CD4-positive, alpha-beta T cell treated with Interleukin-12 subunit alpha and Interleukin-12 subunit beta, for 1 hour (primary cell): ENCODE measurements at places on chromosomes 1 and 21.

GRCh38 chr1:150162582-150162861, 12.8 kb downstream of the PLEKHO1 start:
- no peak for DNase-seq

DNA sequence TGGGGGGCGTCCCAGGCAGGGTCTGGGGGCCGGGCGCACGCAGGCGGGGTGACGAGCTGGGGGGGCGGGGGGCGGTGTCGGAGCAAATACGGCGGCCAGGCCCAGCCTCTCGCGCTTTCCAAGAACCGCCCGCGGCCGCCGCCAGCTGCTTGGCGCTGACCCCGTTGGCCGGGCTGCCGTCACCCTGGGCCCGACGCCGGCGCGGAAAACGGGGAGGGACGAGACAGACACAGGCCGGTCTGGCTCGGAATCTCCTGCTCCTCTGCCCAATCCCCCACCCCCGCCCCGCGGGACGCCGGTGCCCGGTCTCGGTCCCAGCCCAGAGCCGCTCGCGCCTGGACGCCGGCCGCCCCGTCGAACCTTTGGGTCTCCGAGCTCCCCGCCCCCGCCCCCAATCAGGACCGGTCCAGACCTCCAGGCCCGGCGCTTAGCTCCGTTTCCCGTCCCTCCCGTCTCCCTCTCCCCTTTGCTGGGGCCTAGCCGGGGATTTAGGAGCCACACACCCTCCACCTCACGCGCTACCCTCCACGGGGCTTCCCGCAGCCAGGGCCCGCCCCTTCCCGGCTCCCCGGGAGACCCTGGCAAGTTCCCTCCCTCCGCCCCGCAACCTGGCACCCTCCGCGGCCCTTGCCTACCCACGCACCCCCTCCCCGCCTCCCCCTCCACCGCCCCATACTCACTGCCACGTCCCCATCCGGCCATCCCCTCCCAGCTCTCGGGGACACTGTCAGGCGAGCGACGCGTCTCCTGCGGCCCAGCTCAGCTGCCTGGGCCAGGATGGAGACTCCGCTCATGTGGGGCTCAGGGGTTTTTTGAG, 800 bp upstream of the MMP23B start:
- DNase-seq = peak; percentile 57

GRCh38 chr1:213996320-213997037, 8.7 kb downstream of the PROX1 start:
- DNase-seq = no peak

GRCh38 chr1:39959651-39960333, 4.8 kb downstream of the MFSD2A start:
- DNase-seq = no peak

GRCh38 chr1:175195798-175196197, 3.2 kb upstream of the KIAA0040 start:
- no peak for DNase-seq

DNA sequence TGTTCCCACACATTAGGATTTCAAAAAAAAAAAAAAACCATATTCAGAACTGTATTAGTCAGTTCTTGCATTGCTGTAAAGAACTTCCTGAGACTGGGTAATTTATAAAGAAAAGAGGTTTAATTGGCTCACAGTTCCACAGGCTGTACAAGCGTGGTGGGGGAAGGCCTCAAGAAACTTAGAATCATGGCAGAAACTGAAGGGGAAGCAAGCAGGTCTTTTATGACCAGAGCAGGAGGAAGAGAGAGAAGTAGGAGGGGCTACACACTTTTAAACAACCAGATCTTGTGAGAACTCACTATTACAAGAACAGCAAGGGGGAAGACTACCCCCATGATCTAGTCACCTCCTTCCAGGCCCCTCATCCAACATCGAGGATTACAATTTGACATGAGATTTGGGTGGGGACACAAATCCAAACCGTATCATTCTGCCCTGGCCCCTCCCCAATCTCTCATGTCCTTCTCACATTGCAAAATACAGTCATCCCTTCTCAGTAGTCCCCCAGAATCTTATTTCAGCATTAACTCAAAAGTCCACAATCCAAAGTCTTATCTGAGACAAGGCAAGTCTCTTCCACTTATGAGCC, 51.8 kb downstream of the POU2F1 start:
- no peak for DNase-seq

DNA sequence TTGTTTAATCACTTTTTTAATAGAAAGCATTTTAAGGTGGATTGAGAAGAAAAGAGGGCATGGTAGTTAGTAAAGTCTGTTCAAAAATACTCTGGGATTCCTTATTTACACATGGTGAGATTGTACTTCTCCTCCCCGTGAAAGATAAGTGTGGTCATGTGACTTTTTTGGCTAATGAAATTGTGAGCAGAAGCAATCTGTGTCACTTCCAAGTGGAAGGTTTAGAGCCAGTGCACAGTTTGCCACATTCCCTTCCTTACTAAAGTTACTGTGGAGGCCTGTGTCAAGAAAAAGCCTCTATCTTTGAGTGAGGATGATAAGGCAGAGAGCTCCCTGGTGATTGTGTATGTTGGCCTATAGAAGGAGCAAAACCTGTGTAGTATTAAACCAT, 471.3 kb downstream of the OMA1 start:
- DNase-seq = no peak

GRCh38 chr1:216723274-216723780, at the start of gene ESRRG:
Gene ESRRG (minus strand): TSS chr1:216723429. CDS start chr1:216723299, 130 bp downstream.
- DNase-seq = no peak

DNA sequence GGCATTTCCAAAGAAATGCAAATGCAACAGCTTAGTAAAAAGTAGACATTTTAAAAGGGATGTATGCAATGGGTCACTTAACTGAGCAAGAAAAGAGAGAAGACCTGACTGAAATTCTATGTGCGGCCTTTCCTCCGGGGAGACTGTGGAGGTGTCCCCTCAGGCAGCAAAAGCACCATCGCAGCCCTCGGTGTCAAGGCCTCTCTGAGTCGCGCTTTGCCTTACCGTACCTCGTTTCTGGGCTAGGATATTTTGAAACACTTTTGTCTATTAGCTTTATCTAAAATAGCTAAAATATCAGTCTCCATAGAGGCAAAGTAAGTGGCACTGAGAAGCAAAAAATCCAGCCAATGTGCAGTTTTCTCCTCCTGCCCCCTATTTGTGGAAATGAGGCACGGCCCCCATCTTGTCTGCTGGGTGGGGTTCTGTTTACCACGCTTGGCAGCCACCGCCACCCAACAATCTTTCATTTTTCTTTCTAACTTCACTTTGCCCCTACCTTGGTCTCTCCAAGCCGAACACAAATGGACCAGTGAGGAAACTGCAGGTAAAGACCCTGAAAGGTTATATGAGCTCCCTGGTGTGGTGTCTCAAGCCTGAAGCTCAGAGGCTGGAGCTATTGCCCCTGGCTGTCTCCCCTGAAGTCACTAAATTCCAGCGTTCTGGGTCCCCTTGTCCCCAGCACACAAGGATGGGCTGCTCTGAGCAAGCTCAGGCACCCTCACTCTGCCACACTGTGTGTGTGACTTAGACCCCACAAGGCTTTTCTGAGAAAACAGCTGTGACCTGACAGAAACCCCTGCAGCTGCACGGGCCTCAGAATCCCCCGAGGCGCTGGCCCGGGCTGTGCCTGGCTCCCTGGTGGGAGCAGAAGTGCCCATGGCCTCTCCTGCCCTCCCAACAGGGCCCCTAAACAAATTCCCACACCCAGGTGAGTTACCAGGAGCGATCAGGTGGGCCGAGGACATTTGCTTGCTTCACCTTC, 1.6 kb downstream of the CD247 start:
- DNase-seq = peak; percentile 60

- no peak for DNase-seq
Observed at GRCh38 chr1:111907321-111907720, 82.1 kb downstream of the KCND3 start.

- DNase-seq = no peak
Observed at GRCh38 chr1:98034505-98034904, 113.7 kb upstream of the DPYD start.

DNA sequence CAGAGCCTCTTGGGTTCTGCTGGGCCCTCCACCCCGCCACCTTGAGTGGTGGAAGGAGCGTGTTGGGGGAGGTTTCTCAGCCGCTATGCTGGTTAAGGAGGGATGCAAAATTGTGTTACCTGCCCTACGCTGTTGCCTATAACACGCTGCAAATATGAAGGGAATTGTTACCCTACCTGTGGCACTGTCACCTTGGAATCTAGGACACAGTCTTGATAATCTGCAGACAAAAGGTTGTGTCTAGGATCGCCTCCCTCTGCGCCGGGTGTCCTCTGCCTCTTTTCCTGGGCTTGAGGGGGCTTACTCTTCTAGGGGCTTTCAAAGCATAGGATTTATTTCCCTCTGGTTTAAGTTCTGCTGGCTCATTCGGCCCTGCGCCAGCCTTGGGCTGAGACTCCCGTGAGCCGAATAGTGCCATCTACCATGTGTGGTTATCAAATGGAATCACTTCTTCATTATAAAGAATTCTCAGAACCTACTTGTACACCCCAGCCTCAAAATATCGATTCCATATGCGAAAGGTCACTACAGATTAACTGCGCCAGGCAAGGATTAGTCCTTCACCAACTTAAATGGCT, 697 bp downstream of the SLC22A15 start:
- no peak for DNase-seq

DNA sequence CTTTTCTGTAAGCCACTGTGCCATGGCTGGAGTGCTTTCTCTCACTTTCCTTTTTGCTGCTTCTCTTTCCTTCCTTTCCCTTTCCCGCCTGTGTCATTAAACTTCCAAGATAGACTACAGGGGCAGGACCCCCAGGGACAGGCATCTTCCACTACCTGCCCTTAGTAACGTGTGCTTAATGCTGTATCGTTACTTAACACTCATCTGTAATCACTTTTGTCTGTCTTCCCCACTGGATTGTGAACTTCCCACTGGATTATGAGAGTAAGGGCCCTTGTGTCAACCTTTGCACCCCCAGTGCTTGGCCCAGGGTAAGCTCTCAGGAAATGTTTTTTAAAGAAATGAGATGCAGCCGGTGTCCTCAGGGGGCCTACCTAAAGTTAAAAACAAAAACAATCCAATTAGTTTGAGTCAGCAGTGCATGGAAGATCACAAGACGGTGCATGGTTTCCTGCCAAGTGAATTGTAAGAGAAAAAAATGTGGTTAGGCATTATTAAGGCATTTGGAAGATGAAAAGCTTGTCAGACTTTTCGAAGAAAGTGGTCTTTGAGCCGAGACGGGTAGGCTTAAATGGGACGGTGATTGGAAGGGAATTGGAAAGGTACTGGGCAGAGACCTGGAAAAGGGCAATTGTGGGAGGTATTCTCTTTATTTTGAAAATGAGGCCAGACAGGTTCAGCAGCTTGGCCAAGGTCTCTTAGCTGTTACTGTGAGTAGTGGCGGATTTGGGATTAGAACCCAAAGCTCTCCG, 958 bp downstream of the LYPLAL1 start:
- DNase-seq = peak; percentile 26

- no peak for DNase-seq
Observed at GRCh38 chr21:39721885-39722284, 23.1 kb upstream of the IGSF5 start.

DNA sequence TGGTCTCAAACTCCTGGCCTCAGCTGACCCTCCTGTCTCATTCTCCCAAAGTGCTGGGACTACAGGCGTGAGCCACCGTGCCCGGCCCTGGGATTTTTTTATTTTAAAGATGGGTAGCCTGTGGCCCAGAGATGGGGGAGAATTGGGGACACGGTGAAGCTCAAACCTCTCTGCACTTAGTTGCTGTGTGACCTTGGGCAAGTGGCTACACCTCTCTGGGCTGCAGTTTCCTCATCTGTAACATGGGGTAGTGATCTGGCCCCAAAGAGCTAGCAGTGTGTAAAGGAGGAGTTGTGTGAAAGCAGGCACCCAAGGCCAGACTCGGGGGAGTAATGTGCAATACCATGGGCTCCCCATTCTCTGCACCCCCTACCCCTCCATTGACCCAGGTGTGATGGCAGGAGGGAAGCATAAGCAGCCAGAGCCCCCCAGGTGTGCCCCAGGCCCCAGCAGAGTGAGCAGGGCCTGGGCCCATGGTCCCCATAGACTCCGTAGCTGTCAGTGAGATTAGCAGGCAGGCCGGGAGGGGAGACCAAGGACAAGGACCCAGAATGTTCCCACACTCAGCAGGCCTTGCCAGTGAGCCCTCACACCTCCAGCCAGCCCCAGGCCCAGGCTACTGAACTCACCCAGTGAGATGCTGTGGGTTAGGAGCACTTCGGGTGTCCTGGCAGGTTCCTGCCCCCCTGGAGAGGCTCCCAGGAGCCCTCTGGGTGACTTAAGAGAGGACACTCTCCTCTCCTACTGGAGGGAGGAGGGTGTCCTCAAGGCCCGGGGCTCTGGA, 17.9 kb downstream of the TNFRSF8 start:
- no peak for DNase-seq

GRCh38 chr1:147109041-147109440, 63.2 kb downstream of the PRKAB2 start:
- DNase-seq = no peak

DNA sequence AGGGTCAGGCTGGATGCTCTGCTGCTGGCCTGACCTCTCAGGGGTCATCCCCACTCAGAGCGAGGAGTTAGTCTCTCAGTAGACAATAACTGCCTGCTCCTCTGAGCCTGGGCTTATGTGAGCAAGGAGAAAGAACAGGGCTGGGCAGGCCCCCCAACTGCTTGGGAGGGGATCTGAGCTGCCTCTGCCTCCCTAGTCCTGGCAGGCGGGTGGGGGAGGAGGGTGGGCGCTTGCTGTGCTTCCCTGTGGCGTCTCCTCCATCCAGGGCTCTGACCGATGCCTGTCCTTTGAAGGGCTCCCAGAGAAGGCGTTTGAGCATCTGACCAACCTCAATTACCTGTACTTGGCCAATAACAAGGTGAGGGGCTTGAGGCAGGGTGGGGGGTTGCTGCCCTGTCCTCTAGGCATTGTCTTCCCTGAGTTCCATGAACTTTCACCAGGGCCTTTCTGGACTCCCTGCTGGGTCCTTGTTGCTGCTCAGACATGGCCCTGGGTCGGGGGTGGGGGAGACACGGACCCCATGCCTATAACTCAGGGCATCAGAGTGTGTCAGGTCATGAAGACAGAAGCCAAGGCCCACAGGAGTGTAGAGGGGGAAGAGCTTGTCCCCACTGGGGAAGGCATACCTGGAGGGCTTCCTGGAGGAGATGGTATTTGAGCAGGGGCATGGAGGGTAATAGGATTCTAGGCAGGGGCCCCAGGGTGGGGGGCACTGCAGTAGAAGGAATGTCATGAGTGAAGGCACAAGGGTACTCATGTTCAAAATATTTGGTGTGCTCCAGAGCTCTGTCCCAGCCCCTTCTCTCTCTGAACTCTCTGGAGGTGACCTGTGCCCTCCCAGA, 12.5 kb downstream of the PODN start:
- DNase-seq = no peak

GRCh38 chr1:100941580-100942216, 45.8 kb downstream of the SLC30A7 start:
- DNase-seq = no peak

DNA sequence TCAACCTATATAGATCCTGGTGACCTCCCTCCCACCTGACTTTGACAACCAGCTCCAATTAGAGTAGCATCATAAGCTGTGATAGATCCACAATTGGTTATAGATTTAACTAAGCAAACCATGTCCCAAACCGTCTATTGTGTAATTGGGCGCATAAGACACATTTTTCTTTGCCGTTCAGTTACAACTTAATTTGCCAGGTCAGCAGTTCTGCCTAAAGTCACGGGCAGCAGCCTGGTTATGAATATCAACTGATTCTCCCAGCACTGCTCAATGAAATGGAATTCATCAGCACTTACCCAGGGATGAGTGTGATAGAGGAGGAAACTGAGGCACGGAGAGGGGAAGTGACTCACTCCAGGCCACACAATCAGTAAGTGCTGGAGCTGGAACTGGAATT, 73.4 kb downstream of the KLHDC7A start:
- DNase-seq = no peak
